ENCODE measurements at places on chromosomes 1 and 21. TPM values are rescaled to one million over a fixed set of nuclear protein-coding genes. Genes with fewer than 3 reads are reported as not detected.

DNA sequence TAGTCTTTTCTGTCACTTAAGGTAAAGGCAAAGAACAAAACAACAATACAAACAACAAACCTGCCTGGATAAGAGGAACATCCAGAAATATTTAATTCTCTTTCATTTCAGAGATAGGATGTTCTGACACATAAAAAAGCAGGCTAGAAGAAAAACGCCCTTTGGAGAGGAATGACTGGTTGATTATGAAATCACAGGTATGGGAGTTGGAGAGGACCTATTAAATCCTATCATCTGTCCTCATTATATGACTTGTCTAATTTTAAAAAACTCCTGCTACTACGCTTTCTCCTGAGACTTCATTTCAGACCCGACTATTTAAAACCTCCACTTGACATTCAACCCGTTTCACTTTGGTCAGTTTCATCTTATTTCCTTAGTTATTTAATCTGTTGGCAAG is 54.1 kb downstream of the TMPRSS15 start:
- no peak overlapping the region for H3K4me3 ChIP-seq
- no peak overlapping the region for H3K27ac ChIP-seq
- no peaks in the 10 kb centered on the region for H3K4me1 ChIP-seq
- DNase-seq = no peak
- H3K36me3 ChIP-seq = no peaks in the 10 kb centered on the region
- H3K27me3 ChIP-seq = no peaks in the 10 kb centered on the region

Gene CCDC181
- not detected for total RNA-seq

Gene CELA3B
- not detected for total RNA-seq

- no peaks in the 10 kb centered on the region for H3K36me3 ChIP-seq
- H3K4me3 ChIP-seq = peak overlapping the region; percentile 71
- H3K27ac ChIP-seq = peak overlapping the region; percentile 95
- H3K27me3 ChIP-seq = no peaks in the 10 kb centered on the region
Observed at GRCh38 chr1:185338719-185339622, 21.9 kb upstream of the IVNS1ABP start.

- H3K4me1 ChIP-seq = no peaks in the 10 kb centered on the region
- no peak overlapping the region for H3K4me3 ChIP-seq
- no peaks in the 10 kb centered on the region for H3K27me3 ChIP-seq
Observed at GRCh38 chr1:116717318-116717717, 36.9 kb upstream of the CD2 start.

GRCh38 chr21:45412909-45413611 is 8.1 kb downstream of the COL18A1 start:
- no peak overlapping the region for H3K27ac ChIP-seq
- no peak for DNase-seq
- peaks cover 17% of the 10 kb centered on the region for H3K27me3 ChIP-seq
- no peak overlapping the region for H3K4me3 ChIP-seq

- DNase-seq = no peak
- no peak overlapping the region for H3K4me3 ChIP-seq
- H3K27me3 ChIP-seq = no peaks in the 10 kb centered on the region
- peaks cover 49% of the 10 kb centered on the region for H3K4me1 ChIP-seq
- no peak overlapping the region for H3K27ac ChIP-seq
- H3K36me3 ChIP-seq = peaks cover 14% of the 10 kb centered on the region
Observed at GRCh38 chr1:100404821-100405220, 52.5 kb downstream of the CDC14A start.

Gene AK5
- total RNA-seq = not detected

DNA sequence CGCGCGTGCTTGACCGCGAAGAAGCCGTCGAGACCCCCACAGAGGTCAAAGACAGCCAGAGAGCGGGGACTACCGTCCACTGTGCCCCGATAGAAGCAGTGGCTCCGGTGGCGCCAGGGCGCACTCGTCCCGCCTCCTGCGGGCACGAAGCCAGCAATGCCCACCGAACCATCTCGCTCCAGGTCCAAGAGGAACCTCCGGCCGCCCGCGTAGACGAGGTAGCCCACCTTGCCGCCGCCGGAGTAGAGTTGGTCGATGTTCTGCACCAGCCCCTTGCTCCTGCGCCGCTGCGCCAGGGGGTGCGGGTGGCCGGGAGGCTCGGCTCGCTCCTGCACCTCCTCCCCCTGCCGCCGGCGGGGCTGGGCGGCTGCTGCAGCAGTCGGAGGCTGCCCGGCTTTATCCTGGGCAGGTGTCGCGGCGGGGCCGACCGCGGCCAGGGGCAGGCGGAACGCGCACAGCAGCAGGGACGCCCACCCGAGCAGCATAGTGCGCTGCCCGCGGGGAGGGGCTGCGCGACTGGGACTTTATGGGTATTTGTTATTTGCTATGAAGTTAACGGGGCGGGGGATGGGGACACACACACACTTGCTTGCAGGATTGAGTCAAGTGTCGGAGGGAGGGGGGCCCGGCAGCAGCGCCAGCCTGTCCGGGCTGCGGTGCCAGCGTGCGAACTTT is 844 bp downstream of the ADAMTS5 start:
- no peak for DNase-seq
- no peak overlapping the region for H3K4me3 ChIP-seq

Gene F13B
- not detected for total RNA-seq

Gene LRRC53
- not detected for total RNA-seq

GRCh38 chr1:167708940-167709389 is 12.8 kb upstream of the MPZL1 start:
- peaks cover 84% of the 10 kb centered on the region for H3K4me1 ChIP-seq
- H3K27me3 ChIP-seq = no peaks in the 10 kb centered on the region
- DNase-seq = peak; percentile 53
- H3K27ac ChIP-seq = peak overlapping the region; percentile 89
- H3K36me3 ChIP-seq = peaks cover 39% of the 10 kb centered on the region

DNA sequence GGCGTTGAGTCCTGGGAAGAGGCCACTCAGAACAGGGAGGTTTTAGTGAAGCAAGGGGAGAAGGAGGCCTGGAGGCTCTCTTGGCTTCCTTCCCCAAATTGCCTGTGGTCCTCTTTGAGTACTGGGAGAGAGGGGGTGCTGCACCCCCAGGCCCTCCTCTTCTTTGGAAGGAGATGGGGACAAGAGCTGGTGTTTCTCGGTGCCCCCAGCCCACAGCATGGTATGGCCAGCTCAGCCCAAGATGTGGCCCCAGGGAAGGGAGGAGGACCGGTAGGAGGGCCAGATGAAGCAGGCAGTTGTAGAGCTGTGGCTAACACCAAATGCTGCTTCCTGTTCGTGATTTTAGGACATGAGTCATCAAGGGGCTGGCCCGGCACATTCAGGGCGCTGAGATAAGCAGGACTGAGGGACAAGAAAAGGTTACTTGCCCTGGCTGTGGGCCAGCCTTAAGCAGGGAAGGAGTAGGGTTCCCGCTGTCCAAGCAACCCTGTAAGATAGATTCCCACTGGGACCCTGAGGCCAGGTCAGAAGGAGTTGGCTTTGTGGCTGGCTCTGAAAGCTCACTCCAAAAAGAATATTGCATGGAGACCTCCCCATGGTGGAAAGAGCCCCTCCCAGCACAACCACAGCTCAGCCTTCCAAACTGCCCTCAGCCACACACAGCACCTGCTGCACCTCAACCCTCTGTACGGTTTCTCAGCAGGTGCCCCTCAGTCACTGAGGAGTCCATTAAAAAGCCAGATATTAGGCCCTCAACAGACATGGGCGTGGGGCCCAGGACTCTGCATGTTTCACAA is 4.9 kb upstream of the TNFRSF1B start:
- H3K4me3 ChIP-seq = peak overlapping the region; percentile 63
- no peaks in the 10 kb centered on the region for H3K27me3 ChIP-seq
- no peaks in the 10 kb centered on the region for H3K36me3 ChIP-seq
- peak; percentile 55 for DNase-seq
- peak overlapping the region; percentile 91 for H3K27ac ChIP-seq
- H3K4me1 ChIP-seq = peaks cover 74% of the 10 kb centered on the region

- no peaks in the 10 kb centered on the region for H3K27me3 ChIP-seq
- H3K4me1 ChIP-seq = peaks cover 61% of the 10 kb centered on the region
- DNase-seq = no peak
- peak overlapping the region; percentile 92 for H3K27ac ChIP-seq
- peak overlapping the region; percentile 93 for H3K4me3 ChIP-seq
Observed at GRCh38 chr1:23568608-23569383, 9.5 kb upstream of the ID3 start.

DNA sequence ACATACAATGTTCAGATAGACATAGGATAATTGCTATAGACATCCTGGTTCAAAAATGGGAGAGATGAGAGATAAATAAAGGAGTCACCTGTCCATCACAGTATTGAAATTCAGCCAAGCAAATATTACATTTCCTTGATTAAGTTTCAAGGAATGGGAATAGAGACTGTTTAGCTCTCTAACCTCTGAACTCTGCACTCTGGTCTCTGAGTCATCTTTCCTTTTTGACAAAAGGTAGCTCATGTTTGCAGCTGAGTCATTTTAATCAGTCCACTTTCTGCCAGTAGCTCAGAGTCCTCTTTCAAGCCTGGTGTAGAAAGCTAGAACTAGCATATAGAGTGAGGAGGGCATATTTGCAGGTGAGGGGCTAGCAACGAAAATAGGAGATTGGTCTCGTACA is 51.4 kb upstream of the GJA8 start:
- no peaks in the 10 kb centered on the region for H3K4me1 ChIP-seq
- H3K27ac ChIP-seq = no peak overlapping the region
- no peak overlapping the region for H3K4me3 ChIP-seq
- no peak for DNase-seq
- H3K36me3 ChIP-seq = no peaks in the 10 kb centered on the region
- peaks cover 18% of the 10 kb centered on the region for H3K27me3 ChIP-seq

Gene EVI5
- total RNA-seq = 18.2 TPM

- no peak for DNase-seq
- peak overlapping the region; percentile 64 for H3K4me3 ChIP-seq
- no peak overlapping the region for H3K27ac ChIP-seq
- peaks cover 25% of the 10 kb centered on the region for H3K27me3 ChIP-seq
- H3K4me1 ChIP-seq = peaks cover 4% of the 10 kb centered on the region
Observed at GRCh38 chr1:3069491-3070308, 697 bp downstream of the PRDM16 start.

DNA sequence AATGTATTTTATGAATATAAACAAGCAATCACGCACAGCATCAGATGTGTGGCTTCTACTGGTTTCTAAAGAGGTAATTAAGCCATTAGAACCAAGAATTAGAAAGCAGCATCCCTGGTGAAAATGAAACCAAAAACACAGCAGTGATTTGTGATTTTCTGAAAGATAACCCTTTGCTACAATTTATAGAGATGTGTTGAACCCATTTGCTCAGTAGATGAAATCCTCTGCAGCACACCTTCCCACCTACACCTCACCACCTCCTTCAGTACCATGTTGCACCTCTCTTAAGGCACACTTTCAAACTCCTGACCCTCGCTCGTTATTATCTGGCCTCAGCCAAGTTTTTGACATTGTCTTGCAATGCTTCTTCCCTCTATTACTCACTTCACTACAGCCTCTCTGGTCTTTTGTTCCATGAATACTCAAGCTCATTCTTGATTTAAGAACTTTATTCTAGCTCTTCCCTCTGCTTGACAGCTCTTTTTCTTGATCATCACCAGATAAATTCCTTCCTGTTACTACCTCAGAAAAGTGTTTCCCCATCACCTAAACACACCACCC is 38.6 kb downstream of the NSL1 start:
- H3K4me3 ChIP-seq = peak overlapping the region; percentile 50
- peak overlapping the region; percentile 77 for H3K27ac ChIP-seq
- peaks cover 12% of the 10 kb centered on the region for H3K36me3 ChIP-seq
- peaks cover 49% of the 10 kb centered on the region for H3K4me1 ChIP-seq

Gene MXRA8
- total RNA-seq = 0.07 TPM

GRCh38 chr1:33142483-33143064 is 39.3 kb downstream of the TRIM62 start:
- no peaks in the 10 kb centered on the region for H3K4me1 ChIP-seq
- H3K27me3 ChIP-seq = no peaks in the 10 kb centered on the region
- H3K4me3 ChIP-seq = no peak overlapping the region
- peaks cover 28% of the 10 kb centered on the region for H3K36me3 ChIP-seq

- peaks cover 8% of the 10 kb centered on the region for H3K4me1 ChIP-seq
- no peak for DNase-seq
- H3K27ac ChIP-seq = no peak overlapping the region
- no peaks in the 10 kb centered on the region for H3K36me3 ChIP-seq
Observed at GRCh38 chr1:38207906-38208305, 161.3 kb upstream of the POU3F1 start.

Gene MPZ
- 6.6 TPM for total RNA-seq

Measured in activated B cell treated with CpG ODN at 0.5 μM for 24 hours (primary cell).